Bone marrow (tissue), 2 donors: ENCODE measurements at places on chromosomes 4 and X.

GRCh38 chrX:81202456-81202819, 536 bp downstream of the SH3BGRL start:
- no peak for DNase-seq

DNA sequence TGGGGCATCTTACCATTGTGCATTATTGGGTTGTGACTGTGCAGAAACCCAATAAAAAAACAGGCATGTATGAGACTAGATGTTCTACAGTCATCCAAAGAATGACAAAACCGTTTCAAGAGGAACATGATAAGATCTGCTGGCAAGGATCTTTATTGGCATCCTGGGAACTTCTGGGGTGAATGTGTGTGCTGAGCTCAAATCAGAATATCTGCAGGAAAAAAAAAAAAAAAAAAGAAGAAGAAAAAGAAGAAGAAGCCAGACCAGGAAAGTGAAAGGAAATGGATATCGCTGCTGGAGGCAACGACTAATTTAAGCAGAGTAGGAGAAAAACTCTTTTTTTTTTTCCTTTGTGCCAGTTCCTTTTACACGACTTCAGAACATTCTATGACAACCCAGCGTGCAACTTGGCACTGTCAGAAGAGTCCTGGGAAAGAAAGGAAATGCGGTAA, 484.2 kb upstream of the BOD1L1 start:
- no peak for DNase-seq

- DNase-seq = no peak
Measured at GRCh38 chrX:87063642-87064041, 454.0 kb upstream of the KLHL4 start.

- no peak for DNase-seq
Measured at GRCh38 chr4:123807187-123807586, 410.6 kb downstream of the SPRY1 start.

DNA sequence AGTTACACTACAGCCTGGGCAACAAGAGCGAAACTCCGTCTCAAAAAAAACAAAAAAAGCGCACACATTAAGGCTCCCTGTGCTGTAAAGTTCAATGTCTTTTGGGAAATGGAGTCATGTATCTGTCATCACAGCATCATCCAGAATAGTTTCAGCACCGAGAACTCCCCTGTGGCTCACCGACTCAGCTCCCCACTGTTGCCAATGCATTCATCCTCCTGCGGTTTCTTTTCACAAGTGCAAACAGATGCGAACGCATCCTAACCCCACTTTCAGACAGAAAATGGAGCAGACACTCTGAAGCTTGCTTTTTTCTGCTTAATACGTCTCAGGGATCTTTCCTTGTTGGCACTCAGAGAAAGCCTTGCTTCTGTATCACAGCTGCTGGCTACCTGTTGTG, 13.8 kb upstream of the SH3TC1 start:
- no peak for DNase-seq

GRCh38 chr4:151239608-151240007, 37.4 kb upstream of the PRSS48 start:
- DNase-seq = no peak

GRCh38 chr4:101125045-101125942, 222.0 kb downstream of the PPP3CA start:
- no peak for DNase-seq

GRCh38 chr4:25092139-25092538, 61.4 kb upstream of the LGI2 start:
- DNase-seq = no peak

DNA sequence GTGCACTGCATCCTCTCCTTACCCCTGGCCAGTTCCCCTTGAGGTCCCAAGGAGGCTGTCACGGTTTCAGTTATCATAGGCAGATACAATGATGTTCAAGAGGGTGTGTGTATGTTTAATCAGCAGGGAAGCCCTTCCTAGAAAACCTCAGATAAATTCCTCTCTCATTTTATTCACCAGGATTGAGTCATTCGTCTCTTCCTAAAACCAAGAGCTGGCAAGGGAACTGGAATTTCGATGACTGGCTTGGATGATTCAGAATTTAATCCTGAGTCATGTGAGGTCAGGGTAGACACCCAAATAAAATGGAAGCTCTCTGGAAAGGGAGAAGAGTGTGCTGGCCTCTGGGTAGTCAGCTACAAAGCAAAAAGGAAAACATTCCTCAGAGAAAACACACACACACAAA, 106.2 kb upstream of the RAPGEF2 start:
- no peak for DNase-seq

DNA sequence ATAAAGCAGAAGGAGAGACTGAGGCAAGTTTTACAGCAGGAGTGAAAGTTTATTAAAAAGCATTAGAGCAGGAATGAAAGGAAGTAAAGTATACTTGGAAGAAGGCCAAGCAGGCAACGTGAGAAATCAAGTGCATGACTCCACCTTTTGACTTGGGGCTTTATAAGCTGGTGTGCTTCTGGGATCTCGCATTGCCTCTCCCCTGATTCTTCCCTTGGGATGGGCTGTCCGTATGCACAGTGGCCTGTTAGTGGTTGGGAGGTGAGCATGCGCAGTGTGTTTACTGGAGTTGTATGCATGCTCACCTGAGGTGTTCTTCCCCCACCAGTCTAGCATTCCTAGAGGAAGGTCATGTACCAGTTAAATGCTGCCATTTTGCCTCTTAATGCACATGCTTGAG, 29.1 kb upstream of the C1QTNF7 start:
- no peak for DNase-seq

DNA sequence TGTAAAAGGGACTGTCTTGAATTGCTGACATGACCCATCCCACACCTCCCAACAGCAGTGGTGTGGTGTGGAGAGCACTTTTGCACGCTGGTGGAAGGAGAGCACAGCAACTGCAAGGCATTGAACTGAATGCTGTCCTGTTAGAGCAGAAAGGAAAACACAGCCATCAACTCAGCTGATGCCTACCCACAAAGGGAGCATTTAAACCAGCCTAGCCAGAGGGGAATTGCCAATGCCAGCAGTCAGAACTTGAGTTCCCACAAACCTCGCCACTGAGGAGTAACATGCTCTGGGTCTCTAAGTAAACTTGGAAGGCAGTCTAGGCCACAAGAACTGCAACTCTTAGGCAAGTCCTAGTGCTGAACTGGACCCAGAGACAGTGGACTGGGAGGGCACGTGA, 31.9 kb downstream of the MAGED4 start:
- no peak for DNase-seq

DNA sequence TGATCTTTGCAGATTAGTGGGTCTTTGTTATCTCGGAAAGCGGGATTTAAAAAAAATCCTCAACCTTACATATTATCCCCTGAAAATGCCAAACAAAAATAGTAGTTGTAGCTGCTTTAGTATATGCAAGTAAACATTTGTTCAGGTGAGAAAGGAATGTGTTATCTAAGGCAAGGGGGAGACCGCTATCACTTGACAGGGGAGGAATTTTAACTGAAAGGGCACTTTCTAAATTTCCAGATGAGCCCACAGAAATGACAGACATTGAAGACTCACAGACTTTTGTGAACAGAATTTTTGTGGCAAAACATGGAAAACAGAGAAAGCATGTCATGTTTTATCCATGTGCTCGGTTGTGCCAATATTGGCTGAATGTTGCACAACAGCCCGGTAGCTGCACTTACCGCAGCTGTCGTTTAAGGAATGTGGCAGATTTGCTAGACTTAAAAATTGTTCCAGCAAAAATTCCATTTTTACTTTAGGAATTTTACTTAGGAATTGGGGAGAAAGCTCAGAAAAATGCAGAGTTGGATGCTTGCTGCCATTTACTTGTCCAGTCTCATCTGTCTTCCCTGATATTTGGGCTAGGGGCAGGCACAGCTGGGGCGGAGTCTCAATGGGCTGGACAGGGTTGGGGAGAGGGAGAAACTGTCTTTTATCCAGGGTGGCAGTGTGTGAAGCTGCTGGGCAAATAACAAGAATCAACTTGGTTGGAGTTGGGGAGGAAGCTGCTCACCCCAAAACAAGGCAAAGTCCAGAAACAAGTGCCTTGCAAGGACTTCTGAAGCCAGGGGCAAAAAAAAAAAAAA, 94.6 kb upstream of the RPS6KA3 start:
- no peak for DNase-seq

GRCh38 chr4:114729068-114729738, 130.6 kb downstream of the UGT8 start:
- no peak for DNase-seq

GRCh38 chr4:116862592-116862991, 222.8 kb downstream of the TRAM1L1 start:
- no peak for DNase-seq

- DNase-seq = no peak
Measured at GRCh38 chr4:145827885-145828284, 110.7 kb downstream of the ZNF827 start.

GRCh38 chr4:15479089-15479912, 9.6 kb downstream of the CC2D2A start:
- DNase-seq = no peak

DNA sequence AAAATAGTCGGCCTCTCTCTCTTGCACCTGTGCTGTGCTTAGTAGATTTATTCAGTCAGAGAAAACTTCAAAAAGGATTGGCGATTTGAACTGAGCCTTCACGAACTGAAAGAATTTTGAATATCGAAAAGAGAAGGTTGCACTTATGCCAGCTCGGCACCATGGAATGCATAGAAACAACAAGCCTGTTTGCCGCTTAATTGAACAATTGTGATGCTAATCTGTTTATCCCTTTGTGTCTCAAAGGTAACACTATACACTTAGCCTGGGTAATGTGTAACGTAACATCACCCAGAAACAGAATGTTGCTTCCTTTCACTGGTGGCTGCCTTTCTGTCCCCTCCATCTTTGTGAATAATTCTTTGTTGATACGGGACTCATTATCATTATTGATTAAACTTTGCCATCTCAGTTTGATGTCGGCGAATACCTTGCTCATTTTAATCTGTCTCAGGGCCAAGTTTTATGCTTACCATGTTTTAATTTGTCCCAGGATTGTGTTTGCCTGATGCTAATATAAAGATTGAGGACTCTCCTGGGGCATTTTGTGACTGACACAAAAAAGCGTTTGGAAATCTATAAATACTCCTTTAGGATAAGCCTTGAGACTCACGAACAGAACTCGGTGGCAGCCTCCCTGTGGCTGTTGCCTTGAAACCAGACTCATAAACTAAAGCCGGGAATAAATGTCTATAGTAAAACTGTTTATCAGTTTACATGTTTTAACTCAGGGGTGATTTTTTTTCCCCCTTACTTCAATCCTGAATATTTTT, 400.5 kb downstream of the RAPGEF2 start:
- DNase-seq = no peak

DNA sequence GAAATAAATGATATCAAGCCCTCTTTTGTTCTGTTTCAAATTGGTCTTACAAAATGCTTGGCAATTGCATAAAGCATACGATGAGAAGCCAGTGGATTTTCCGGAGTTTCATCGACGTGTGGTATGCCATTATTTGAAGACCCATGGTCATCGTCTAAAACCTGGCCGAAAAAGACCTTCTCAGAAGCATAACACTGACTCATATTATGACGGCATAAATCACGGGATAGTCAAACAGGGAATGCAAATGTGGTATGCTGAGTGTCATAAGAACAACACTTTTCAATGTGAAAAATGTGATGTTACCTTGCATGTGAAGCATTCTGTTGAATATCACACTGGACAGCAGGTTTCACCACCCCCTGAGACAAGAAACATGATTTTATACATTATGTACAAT, 695.2 kb downstream of the GRXCR1 start:
- DNase-seq = no peak

DNA sequence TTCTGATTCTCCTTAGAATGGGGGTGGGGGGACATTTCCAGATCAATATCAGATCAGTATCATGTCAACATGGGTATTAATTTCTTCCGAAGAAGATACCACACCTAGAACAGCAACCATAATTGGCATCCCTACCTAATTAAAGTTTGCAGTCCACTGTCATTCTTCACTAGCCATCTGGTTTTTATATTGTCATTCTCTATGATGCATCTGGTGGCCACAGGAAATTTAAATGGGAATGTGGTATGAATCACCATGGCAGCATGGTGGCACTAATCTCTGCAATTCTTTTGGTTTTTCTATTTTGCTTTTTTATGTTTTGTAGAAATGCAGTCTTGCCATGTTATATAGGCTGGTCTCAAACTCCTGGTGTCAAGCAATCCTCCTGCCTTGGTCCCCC, 16.6 kb upstream of the UBE2D3 start:
- DNase-seq = no peak

DNA sequence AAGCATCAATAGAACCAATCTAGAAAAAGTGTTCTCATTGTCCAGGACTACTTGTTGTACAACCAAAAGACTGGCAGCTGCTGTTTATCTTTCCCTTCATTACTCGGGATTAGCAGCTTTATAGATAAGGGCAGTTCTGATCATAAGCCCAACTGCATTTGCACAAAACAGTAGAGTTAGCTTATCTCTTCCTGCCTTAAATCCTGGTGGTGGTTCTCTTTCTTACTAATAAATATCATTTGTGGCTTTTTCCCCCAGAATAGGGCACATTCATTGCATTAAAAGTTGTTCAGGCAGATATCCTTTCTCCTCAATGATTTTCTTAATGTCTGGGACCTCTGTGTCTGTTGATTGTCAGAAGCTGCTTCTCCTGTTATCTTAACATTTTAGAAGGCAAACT, 20.2 kb upstream of the RRAGB start:
- DNase-seq = no peak

GRCh38 chrX:85419293-85419692, 39.8 kb upstream of the POF1B start:
- no peak for DNase-seq

- DNase-seq = no peak
Measured at GRCh38 chr4:110680265-110680664, 57.4 kb upstream of the PITX2 start.

DNA sequence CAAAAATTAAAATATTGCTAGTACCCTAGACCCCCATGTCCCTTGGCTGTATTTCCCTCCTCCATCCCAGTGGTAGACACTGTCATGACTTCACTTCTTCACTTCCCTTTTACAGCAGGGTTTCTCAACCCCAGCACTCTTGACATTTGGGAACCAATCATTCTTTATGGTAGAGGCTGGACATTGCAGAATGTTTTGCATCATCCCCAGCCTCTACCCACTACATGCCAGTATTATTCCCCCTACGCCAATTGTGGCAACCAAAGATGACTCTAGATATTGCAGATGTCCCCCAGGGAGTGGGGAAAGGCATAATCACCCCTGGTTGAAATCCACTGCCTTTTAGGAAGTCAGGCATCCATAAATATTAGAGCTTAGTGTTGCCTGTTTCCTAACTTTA, 138.6 kb downstream of the AMELX start:
- no peak for DNase-seq

GRCh38 chr4:152892974-152893373, 43.1 kb upstream of the FHDC1 start:
- DNase-seq = no peak

- DNase-seq = peak; percentile 50
Measured at GRCh38 chrX:48737213-48737938, 24.2 kb upstream of the GLOD5 start.
